ENCODE measurements at places on chromosomes 16 and 17.

DNA sequence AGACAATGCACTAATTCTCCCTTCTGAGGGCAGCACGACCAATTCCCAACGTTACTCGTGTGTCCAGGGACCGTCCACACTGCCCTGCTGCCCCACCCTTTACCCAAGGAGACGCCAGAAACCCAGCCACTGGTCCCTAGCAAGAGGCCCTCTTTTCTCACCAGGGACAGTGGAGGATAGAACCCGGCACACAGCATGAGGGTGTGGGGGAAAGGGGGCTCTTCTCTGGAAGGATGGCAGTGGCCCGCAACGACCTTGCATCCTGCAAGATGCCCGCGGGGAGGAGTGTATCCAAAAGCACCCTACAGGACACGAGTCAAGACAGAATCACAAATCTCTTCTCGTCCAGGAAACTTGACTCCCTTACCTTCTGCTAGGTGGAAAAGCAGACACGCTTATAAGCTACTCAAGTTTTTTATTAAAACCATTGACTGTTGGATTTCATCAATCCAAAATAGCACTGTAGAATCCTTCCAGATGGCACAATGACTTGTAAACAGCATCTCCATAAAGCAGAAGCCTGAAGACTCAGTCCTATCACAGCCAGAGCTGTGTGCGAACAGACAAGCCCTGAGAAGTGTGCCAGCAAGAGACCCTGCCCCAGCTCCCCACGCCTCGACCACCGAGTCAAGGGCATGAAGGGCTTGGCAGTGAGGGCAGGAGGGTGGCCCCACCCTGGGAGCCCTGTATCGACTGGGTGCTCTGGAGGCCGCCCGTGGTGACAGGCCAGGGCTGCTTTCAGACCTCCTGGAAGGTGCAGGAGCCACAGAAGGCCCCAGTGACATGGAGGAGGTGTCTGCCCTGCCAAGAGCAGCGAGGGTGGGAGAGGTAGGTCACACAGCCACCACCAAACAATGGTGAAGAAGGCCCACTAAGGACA, 103.8 kb downstream of the ANKRD11 start:
- no peak for DNase-seq

DNA sequence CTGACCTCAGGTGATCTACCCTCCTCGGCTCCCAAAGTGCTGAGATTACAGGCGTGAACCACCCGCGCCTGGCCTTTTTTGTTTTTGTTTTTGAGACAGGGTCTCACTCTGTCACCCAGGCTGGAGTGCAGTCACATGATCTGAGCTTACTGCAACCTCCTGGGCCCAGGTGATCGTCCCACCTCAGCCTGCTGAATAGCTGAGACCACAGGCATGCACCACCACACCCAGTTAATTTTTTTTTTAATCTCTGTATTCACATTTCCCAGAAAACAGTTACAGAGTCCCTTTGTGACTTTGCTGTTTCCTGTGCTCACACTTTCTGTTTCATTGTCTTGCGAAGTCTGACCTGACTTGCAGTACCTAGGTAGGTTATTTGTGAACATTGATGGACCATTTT, 2.7 kb downstream of the CLUAP1 start:
- DNase-seq, result no peak

DNA sequence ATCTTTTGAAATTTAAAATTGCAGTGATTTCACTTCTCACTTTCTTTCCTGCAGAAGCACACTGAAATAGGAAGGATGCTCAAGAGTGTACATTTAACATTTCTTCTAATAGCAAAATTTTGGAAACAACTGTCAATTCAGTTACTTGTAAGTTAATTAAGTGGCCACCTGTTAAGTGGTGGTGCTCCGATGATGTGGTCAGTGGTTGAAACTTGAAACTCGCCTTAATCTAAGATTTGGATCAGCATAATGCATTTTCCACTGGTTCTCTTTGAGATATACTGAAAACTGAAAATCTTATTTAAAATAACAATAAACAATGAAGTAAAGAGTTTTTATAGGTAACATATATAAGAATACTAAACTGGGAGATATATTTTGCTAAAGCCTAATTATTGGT, 7.0 kb upstream of the MYH8 start:
- DNase-seq, result no peak

- DNase-seq, result no peak
Measured at GRCh38 chr16:11147033-11147753, 108.8 kb downstream of the SOCS1 start.

GRCh38 chr16:1579214-1579613, 32.7 kb downstream of the IFT140 start:
- DNase-seq, result no peak
